ENCODE measurements at places on chromosomes 13 and 19.

GRCh38 chr19:39199025-39199424 is 2.3 kb downstream of the NCCRP1 start:
- H3K4me1 ChIP-seq, result peaks cover 22% of the 10 kb centered on the region
- H3K27me3 ChIP-seq, result peaks cover 95% of the 10 kb centered on the region
- H3K36me3 ChIP-seq, result no peaks in the 10 kb centered on the region
- H3K27ac ChIP-seq, result no peak overlapping the region
- no peak overlapping the region for H3K4me3 ChIP-seq

GRCh38 chr19:10290876-10291553 is 1.3 kb downstream of the ICAM5 start:
- peaks cover 100% of the 10 kb centered on the region for H3K4me1 ChIP-seq
- H3K4me3 ChIP-seq, result peak overlapping the region; percentile 49
- no peaks in the 10 kb centered on the region for H3K36me3 ChIP-seq
- peaks cover 96% of the 10 kb centered on the region for H3K27me3 ChIP-seq
- peak; percentile 34 for DNase-seq

- no peak overlapping the region for H3K27ac ChIP-seq
- H3K4me1 ChIP-seq, result no peaks in the 10 kb centered on the region
- no peaks in the 10 kb centered on the region for H3K36me3 ChIP-seq
These were observed 249.6 kb downstream of the GPC5 start for GRCh38 chr13:91648012-91648411.

- no peak for DNase-seq
- H3K27ac ChIP-seq, result no peak overlapping the region
- no peaks in the 10 kb centered on the region for H3K4me1 ChIP-seq
- H3K36me3 ChIP-seq, result no peaks in the 10 kb centered on the region
- H3K4me3 ChIP-seq, result no peak overlapping the region
These were observed 537.4 kb downstream of the MYO16 start for GRCh38 chr13:109166804-109167203.

GRCh38 chr19:10712045-10712444 is 5.8 kb upstream of the DNM2 start:
- H3K4me3 ChIP-seq, result no peak overlapping the region
- DNase-seq, result no peak
- H3K36me3 ChIP-seq, result peaks cover 6% of the 10 kb centered on the region
- no peak overlapping the region for H3K27ac ChIP-seq
- H3K27me3 ChIP-seq, result no peaks in the 10 kb centered on the region

DNA sequence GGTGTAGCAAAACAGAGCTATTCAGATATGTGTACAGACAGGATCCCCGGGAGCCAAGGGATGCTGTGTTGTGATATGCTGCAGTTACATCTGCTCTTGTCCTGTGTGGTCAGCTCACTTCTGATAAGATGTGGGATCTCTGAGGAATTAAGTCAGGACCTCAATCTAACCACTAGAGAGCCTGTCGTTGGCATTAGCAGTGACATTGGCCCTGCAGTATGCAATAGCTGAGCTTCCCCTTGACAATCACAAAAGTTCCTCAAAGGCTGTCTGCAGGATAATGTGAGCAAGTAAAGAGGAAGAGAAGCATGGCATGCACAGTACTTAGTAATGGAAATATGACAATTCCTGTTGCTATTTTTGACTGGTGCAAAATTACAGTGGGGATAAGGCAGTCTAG is 203.4 kb upstream of the MIR17HG start:
- no peak overlapping the region for H3K4me3 ChIP-seq
- no peak for DNase-seq
- no peaks in the 10 kb centered on the region for H3K27me3 ChIP-seq
- H3K36me3 ChIP-seq, result no peaks in the 10 kb centered on the region
- H3K4me1 ChIP-seq, result no peaks in the 10 kb centered on the region
- H3K27ac ChIP-seq, result no peak overlapping the region

DNA sequence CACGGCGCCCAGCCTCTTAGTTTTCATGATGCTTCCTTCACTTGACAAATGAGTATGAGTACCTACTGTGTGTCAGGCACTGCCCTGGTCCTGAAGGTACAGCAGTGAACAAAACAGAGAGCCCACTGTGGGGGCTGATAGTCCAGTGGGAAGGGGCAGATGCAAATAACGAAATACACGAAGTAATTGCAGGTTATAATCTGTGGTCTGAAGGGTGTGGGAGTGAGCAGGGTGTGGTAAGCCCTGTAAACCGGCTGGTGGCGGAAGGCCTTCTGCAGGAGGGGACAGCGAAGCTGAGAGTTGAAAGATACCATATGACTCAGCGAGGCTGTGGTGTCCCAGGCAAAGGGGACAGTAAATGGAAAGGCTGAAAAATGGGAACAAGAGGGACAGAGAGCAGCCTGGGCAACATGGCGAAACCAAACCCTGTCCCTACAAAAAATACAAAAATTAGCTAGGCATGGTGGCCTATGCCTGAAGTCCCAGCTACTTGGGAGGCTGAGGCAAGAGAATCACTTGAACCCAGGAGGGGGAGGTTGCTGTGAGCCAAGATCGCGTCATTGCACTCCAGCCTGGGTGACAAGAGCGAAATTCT is 60.5 kb downstream of the MAP4K1 start:
- H3K4me1 ChIP-seq, result peaks cover 71% of the 10 kb centered on the region
- no peaks in the 10 kb centered on the region for H3K27me3 ChIP-seq
- DNase-seq, result peak; percentile 24
- peak overlapping the region; percentile 2 for H3K27ac ChIP-seq
- no peaks in the 10 kb centered on the region for H3K36me3 ChIP-seq

- DNase-seq, result no peak
- H3K4me3 ChIP-seq, result no peak overlapping the region
- no peaks in the 10 kb centered on the region for H3K4me1 ChIP-seq
These were observed 72.2 kb downstream of the DHRS12 start for GRCh38 chr13:51731759-51732158.

- peaks cover 25% of the 10 kb centered on the region for H3K36me3 ChIP-seq
- peak overlapping the region; percentile 82 for H3K4me3 ChIP-seq
- H3K27me3 ChIP-seq, result no peaks in the 10 kb centered on the region
- peaks cover 55% of the 10 kb centered on the region for H3K4me1 ChIP-seq
These were observed 764 bp downstream of the UPF1 start for GRCh38 chr19:18832306-18833140.

DNA sequence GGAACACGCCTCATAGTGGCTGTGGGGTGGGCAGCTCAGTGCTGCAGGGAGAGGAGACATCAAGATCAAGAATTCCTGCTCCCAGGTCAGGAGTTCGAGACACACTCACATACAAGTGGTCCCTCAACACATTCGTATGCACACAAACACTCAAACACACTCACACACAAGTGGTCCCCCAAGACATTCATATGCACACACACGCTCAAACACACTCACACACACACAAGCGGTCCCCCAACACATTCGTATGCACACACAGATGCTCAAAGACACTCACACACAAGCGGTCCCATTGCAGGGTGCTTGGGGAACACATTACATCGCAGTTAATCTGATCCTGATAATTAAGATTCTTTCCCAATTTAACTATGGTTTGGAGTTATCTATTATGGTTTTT is 28.2 kb downstream of the FCGBP start:
- no peak for DNase-seq
- H3K36me3 ChIP-seq, result no peaks in the 10 kb centered on the region
- H3K27me3 ChIP-seq, result no peaks in the 10 kb centered on the region
- no peaks in the 10 kb centered on the region for H3K4me1 ChIP-seq

DNA sequence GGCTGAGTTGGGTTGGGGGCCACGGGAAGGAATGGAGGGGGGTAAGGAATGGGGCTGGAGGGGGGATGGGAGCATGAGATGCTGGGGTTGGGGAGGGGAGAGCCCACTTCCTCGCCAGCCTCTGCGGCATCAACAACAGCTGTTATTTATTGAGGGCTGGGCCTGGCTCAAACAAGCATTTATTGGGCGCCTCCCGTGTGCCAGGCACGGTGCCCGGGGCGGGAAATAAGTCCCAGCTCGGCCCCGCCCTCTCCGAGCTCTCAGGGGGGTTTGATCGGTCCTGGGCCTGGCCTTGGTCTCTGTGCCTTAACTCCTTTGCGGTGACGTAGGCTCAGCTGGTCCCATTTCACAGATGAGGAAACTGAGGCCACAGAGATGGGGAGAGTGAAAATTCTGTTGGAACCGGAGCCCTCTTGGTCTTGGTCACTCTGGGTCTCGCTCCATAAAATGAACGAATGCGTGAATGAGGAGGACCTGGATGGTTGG is 919 bp upstream of the ADAMTS10 start:
- H3K36me3 ChIP-seq, result no peaks in the 10 kb centered on the region
- no peak overlapping the region for H3K4me3 ChIP-seq
- peaks cover 13% of the 10 kb centered on the region for H3K27me3 ChIP-seq
- H3K4me1 ChIP-seq, result peaks cover 51% of the 10 kb centered on the region

GRCh38 chr19:641702-642101 is 2.0 kb downstream of the FGF22 start:
- no peaks in the 10 kb centered on the region for H3K27me3 ChIP-seq
- H3K4me3 ChIP-seq, result no peak overlapping the region
- peaks cover 12% of the 10 kb centered on the region for H3K36me3 ChIP-seq
- no peak for DNase-seq
- no peak overlapping the region for H3K27ac ChIP-seq

- H3K27ac ChIP-seq, result peak overlapping the region; percentile 78
- H3K4me3 ChIP-seq, result no peak overlapping the region
- H3K4me1 ChIP-seq, result peaks cover 28% of the 10 kb centered on the region
- peak; percentile 51 for DNase-seq
These were observed 21.4 kb downstream of the LCP1 start for GRCh38 chr13:46160471-46161066.

- H3K27ac ChIP-seq, result no peak overlapping the region
- no peak for DNase-seq
- peaks cover 2% of the 10 kb centered on the region for H3K4me1 ChIP-seq
- H3K4me3 ChIP-seq, result no peak overlapping the region
These were observed 10.8 kb downstream of the F2RL3 start for GRCh38 chr19:16899566-16900075.

GRCh38 chr13:78102121-78102677 is 183.6 kb upstream of the EDNRB start:
- H3K4me3 ChIP-seq, result no peak overlapping the region
- H3K27me3 ChIP-seq, result no peaks in the 10 kb centered on the region
- no peak overlapping the region for H3K27ac ChIP-seq
- no peaks in the 10 kb centered on the region for H3K36me3 ChIP-seq
- H3K4me1 ChIP-seq, result no peaks in the 10 kb centered on the region
- no peak for DNase-seq

- no peak overlapping the region for H3K4me3 ChIP-seq
- H3K27me3 ChIP-seq, result peaks cover 4% of the 10 kb centered on the region
- H3K27ac ChIP-seq, result no peak overlapping the region
- no peaks in the 10 kb centered on the region for H3K4me1 ChIP-seq
These were observed 17.1 kb downstream of the IGFL3 start for GRCh38 chr19:46107371-46107770.

GRCh38 chr19:55617426-55617825 is 6.9 kb downstream of the ZNF784 start:
- DNase-seq, result no peak
- H3K4me3 ChIP-seq, result no peak overlapping the region
- H3K4me1 ChIP-seq, result peaks cover 9% of the 10 kb centered on the region
- H3K36me3 ChIP-seq, result peaks cover 21% of the 10 kb centered on the region
- no peaks in the 10 kb centered on the region for H3K27me3 ChIP-seq

GRCh38 chr19:36114721-36115452 is at the start of gene POLR2I:
POLR2I (minus strand) TSS chr19:36114875; CDS start chr19:36114856, 19 bp downstream.
- peak; percentile 97 for DNase-seq
- H3K27me3 ChIP-seq, result no peaks in the 10 kb centered on the region
- peak within 1 kb of the TSS; percentile 61 for H3K4me3 ChIP-seq
- H3K4me1 ChIP-seq, result peaks cover 5% of the 10 kb centered on the region
- peaks cover 4% of the 10 kb centered on the region for H3K36me3 ChIP-seq
- peak within 1 kb of the TSS; percentile 68 for H3K27ac ChIP-seq

DNA sequence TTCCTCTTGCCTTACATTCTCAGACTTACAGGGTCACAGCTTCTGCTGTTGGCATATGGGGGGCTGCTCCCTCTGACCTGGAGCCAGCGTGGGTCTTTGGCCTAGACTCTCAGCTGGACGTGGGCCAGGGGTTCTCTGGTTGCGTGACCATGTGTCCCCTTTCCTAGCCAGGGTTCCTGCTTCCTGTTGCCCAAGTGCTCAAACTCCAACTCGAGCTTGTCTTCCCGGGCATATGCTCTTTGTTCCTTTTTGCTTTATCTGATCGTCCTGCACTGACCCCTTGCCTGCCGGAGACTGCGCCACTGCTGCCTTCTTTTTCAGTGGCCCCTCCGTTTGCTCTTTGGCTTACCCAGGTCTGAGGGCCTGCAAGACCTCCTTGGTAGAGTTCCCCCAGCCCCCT is 25.3 kb upstream of the GPR183 start:
- H3K27me3 ChIP-seq, result no peaks in the 10 kb centered on the region
- DNase-seq, result no peak
- H3K4me3 ChIP-seq, result no peak overlapping the region
- H3K4me1 ChIP-seq, result peaks cover 13% of the 10 kb centered on the region
- no peak overlapping the region for H3K27ac ChIP-seq

DNA sequence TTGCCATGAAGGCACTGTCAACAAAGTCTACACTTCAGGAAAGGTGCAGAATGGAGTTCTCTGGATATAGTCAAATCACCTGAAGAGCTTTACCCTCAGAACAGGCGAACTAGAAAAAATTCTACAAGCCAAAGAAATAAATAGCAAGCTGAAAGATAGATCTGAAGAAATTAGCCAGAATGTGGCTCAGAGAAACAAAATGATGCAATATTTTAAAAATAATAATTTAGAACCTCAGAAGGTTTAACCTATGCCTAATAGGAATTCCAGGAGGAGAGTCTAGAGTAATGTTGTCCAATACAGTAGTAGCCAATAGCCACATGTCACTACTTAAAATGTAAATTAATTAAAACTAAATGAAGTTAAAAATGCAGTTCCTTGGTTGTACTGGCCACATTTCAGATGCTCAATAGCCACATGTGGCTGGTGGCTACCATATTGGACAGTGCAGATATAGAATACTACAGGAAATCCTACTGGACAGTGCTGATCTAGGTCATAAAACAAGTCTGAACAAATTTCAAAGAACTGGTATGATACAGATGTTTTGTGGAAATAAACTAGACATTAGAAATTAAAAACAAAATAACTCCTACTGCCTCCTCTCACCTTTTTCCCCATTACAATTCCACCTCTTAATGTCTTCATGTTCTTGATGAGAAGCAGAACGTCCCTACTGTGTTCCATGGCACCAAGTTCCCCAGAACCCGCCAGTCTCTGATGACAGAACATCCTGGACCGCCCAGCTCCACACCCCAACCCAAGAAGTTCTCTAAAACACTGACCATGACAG is 679 bp upstream of the CDADC1 start:
- no peaks in the 10 kb centered on the region for H3K27me3 ChIP-seq
- H3K4me3 ChIP-seq, result peak overlapping the region; percentile 78
- H3K4me1 ChIP-seq, result peaks cover 14% of the 10 kb centered on the region
- peak; percentile 3 for DNase-seq
- no peaks in the 10 kb centered on the region for H3K36me3 ChIP-seq
- peak overlapping the region; percentile 79 for H3K27ac ChIP-seq

DNA sequence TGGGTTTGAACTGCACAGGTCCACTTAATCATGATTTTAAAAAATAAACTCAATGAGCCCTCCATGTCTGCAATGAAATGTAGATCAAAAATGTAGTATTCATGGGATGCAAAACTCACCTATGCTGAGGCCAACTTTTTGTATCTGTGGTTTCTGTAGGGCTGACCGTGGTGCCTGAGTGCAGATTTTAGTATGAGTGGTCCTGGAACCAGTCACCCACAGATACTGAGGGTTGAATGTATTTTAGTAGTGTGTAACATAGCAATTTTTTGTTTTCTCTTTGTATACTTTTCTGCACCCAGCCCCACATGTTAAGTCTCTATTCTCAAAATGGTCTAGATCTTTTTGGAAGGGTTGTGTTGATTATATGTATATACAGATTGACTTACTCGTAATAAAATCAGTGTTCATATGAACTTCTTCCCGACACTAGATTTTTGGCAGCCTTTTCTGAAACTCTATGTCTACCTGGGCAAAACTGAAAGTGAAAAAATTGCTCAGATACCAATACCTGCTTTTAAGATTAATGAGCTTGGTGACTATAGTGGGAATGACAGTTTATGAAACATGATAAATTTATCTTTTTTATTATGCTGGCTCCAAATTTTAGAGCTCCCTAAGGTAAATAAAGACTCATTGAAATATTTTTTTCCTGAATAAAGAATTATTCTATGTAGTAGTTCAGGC is 51.6 kb downstream of the DNAJC15 start:
- no peak overlapping the region for H3K4me3 ChIP-seq
- no peak overlapping the region for H3K27ac ChIP-seq
